ENCODE measurements at places on chromosomes 2 and 18.

DNA sequence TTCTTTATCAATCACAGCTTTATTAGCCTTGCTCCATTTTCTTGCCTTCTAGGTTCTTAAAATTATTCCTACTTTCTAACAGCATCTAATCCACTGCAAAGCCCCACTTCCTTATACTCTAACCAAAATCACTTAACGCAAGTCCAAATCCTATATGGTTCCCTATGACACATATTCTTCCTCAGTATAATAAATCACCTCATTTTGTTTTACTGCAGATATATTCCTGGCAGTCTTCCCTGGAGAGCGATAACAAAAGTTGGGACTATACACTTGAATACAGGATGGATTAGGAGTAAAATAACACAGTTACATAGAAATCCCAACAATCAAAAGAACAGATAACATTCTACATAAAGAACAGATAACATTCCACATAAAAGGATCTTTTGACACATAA, 144.8 kb downstream of the ATAD2B start:
- no peak for DNase-seq

GRCh38 chr18:75752740-75753263, 325.3 kb upstream of the SMIM21 start:
- no peak for DNase-seq

DNA sequence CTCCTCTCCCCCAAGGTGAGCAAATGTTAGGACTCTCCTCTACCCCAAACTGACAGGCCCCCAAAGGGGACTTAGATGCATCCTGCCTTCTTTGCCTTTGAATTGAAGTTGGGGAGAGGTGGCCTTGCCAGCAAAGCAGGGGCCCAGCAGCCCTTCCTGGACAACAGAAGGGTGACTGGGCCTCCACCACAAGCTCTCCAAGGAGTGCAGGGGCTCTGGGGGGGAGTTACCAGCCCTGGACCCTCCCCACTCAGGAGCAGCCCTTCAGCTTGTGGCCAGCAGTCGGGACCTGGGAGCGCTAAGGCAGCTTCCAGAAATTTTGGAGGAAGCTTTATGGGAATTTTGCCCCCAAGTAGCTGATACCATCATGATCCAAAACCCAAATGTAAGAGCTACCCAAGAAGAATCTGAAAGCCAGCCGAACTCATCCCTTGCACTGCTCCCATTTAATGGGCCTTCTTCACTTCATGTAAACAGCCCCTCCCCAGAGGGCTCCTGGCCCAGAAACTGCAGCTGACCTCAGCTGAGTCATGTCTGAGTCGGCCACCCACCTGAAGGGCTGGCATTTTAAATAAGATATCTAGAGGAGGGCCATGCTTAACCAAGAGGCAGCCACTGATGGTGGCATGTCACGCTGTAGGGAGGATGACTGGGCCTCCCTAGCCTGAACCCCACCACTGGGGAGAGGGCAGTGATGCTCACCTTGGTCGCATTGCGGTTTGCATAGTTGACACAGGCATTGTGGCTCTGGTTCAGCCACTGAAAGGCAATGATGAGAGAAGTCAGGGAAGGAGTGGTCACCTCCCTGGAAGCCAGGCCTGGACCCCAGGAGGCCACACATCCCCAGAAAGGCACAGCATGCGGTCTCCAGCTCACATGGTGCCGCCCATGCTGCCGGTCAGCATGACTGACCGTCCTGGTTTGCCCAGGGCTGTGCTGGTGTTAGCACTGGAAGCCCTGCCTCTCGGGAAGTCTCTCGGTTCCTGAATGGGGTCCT, 71.5 kb downstream of the SFXN5 start:
- no peak for DNase-seq

GRCh38 chr2:148721991-148722777, 77.6 kb downstream of the EPC2 start:
- DNase-seq, result no peak

DNA sequence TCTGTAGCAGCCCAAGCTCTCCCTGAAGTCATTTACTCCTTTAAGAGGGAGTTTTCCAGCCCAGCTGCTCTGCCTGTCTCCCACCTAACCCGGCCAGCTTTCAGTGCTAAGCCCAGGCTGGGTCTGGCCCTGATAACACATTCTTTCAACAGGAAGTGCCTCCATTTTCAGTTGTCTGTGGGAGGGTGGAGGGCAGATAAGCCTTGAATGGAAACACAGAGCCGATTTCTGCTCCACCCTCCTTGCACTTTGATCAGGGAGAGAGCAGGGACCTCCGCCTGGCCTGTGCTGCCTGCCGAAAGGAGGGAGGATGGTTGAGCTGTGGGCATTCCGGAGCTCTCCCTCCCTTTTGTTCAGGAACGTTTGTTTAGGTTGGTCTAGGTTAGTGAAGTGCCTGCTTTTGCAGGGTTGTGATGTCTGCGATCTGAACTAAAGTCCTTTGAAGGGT, 24.8 kb downstream of the GATA6 start:
- no peak for DNase-seq

Data from CD4-positive, alpha-beta T cell treated with Interleukin-12 subunit alpha and Interleukin-12 subunit beta, for 1 hour (primary cell).